ENCODE measurements at places on chromosomes 1 and 21.

GRCh38 chr1:30427545-30427944, 295.8 kb downstream of the MATN1 start:
- DNase-seq, result no peak

DNA sequence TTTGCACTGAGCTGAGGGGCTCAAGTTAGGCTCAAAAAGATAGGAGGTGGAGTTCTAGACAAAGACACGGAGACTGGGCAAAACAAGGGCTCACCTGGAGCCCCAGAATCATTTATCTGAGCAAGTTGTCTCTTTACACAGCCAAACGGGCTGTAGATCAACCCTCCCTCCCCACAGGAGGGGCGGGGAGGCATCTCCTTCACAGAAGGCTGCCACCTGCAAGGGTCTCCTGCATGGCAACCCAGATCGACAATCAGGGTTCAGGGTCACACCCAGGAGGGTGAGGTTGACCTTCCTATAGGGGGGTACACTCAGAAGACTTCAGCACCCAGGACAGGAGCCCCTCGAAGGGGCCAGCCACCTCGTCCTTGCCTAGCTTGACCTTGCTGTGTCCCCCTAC, 84.0 kb downstream of the CD247 start:
- DNase-seq, result no peak

- DNase-seq, result no peak
Measured at GRCh38 chr1:228315945-228316588, 90.6 kb downstream of the TRIM11 start.

DNA sequence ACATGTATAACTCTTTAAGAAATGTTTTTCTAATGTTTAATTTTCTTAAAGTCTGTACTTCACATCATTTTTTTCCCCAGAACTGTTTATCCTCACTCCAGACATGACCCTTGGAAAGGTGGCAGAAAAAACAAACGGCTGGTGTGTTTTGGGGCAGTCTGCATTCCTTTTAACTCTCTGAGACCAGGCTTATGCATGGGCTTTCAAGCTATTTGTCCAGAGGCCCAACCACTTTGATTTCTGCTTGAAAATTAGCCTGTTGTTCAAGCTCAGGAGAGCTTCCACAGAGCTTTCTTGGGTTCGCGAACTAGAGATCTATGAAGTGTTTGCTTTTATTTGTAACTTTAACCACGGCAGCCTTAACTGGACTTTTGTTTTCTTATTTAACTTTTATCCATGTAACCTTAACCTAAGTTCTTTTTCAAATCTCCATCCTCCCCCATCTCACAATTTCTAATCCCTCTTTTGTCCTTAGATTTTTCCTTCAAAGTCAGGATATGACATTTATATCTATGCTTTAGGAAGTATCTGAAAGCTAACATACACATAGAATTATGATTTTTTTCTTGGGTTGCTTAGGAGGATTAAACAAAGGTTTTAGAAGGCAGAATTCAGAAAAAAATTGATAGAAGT, 111.8 kb downstream of the FGGY start:
- DNase-seq, result no peak

DNA sequence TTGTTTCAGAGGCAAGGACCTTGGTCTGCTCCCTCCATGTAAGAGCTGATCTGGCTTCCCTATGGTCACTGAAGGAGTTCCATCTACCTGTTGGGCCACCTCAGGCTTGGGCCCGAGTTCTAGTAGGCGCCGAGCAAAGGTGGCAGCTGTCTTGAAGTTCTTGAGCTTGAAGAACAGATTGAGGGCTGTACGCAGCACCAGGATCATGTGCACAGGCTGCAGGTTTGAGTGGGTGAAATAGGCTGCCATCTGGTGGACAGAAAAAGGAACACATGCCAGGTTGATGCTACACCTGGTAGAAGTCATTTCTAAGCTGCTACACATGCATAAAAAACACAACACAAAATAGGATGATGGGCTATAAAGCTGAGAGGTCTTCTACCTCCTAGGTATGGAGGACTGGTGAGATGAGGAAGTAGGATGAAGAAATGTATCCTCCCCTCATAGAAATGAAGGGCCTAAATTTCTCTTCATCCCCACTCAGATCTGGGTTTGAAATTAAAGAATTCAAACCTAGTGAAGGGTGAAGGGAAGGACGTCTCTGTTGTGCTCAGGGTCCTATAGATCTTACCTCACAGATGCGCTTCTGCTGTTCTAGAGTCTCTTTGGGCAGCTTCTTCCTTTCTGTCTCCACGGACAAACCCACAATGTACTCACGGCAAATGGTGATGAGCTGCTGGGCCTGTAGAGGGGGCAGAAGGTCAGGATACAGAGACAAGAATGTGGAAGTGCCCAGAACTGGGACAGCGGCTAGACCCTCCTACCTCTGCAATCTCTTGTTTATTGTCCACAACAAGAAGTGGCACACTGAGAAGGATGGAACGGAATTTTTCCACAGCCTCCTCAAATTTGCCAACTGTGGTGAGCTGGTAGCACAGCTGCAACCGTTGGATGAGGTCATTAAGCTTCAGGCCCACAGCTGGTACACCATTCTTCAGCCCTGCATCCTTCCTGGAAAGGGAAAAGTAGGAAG, 6.6 kb upstream of the PEX19 start:
- DNase-seq, result peak; percentile 19

DNA sequence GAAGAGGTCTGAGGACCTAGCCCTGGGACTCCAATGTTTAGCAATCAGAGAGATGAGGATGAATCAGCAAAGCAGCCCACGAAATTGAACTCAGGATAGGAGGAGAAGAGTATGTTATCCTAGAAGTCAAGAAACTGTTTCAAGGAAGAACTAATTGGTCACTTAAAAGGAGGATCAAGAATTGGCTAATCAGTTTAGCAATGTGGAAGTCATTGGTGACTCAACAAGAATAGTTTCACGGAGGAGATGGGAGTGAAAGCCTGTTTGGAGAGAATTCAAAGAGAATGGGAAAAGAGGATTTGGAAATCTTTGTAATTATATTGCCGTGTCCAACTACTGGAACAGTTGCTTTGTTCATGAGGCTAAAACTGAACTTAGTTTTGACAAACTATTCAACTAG, 7.4 kb downstream of the HMCN1 start:
- DNase-seq, result no peak

DNA sequence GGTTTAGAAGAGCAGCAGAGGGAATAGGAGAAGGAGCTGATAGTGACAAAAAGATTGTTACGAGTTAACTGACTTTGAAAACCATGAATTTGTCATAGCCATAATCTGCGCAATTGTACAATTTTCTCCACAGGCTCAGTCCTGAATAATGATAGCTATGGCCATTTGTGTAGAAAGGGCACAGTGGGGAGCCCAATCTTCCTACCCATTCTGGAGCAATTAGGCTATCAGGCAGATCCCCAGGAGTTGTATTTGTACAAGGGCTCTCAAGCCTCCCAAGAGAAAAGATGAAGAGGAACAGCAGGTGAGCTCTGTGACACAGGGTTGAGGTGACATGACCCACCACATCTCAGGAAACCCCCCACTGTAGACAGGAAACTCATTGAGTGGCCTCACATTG, 42.1 kb upstream of the SAMD13 start:
- no peak for DNase-seq

DNA sequence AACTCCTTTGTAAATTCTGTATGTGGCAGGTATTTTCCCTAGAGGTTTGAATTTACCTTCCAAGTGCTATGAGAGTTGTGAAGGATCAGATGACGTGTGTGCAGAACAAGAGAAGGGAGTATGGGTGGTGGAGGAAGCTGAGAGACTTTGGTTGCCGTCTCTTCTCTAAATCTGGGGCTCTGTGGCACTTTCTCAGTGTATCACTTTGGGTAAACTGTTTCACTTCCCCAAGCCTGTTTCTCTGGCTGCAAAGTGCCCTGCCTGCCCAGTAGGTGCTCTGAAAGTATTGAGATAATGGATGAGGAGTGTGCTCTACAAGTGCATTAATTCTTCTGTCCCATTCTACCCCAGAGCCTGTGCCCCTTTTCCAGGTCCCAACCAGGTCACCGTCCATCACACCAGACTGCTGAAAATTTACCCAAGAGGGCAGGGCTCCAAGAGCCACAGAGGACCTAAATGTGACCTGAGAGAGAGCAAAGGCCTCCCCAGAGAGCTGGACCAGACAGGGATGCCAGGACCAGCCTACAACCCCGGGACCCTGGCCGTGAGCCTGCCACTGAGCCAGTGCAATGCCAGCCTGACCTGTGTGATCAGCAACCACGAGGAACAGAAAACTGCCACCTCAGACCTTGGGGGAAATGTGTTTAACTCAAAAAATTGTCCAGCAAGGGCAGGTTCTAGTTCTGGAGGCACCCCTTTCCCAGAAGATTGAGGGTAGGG, 131.6 kb upstream of the ETV3 start:
- no peak for DNase-seq

- no peak for DNase-seq
Measured at GRCh38 chr1:104765085-104765484, 1015.4 kb downstream of the AMY1C start.

DNA sequence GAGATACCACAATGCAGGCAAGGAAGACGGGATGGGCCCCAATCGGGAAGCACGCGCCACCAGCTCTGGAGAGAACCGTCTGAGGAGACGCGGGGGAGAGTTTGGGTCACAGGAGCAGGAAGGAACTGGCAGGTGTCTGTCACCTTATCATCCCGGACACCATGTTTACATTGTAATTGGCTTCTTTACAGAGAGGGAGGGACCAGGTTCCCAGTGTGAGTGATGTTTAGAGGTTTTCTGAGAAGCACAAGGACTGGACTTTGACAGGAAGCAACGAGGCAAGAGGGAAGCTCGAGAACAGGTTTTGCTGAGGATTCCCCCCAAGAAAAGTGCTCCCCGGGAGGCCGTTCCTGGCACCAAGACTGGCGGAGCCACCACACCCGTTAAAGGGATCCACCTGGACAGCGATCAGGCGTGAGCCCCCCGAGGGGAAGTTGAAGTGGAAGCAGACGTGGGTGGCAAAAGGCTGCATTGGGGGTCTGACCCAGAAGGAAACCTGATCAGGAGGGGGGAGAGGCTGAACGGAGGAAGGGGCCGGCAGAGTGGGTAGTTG, 957 bp downstream of the EPS15 start:
- peak; percentile 61 for DNase-seq

DNA sequence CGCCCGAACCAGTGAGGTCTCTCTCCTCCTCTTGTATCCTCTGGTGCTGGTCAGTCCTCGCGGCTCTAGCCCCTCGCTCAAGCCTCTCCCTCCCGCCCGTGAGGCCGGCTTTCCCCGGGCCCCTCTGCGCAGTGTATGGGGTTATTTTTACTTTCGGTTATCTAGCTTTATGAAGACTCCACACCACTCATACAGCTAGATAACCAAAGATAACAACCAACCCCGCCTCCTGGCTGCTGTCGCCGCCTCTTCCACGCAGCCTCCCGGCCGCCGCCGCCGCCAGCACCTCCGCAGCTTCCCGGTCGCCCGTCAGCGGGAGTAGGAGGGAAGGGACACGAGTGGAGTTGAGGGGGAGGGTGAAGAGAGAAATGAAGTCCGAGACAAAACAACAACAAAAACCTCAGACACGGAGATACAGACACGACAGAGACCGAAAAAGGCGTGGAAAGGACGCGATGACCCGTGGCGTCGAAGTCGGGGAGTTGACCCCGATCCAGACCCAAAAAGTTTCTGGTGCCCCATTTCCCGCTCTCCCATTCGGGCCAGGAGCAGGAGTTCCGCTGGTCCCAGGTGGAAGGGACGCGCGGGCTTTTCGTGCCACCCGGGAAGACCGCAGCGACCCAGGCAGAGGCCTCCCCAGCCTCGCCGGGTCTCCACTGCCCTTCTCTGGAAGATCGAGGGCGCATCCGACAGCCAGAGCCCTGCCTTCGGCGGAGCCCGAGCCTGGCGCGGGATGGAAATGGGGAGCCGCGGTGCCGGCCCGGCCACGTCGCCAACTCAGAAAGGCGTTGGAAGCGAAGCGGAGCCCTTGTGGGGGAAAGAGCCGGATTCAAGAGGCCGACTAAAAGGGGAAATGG, 51.4 kb downstream of the RHBG start:
- no peak for DNase-seq

Measured in HuH-7.5 (cell line).